ENCODE measurements at places on chromosomes 1 and 21.

DNA sequence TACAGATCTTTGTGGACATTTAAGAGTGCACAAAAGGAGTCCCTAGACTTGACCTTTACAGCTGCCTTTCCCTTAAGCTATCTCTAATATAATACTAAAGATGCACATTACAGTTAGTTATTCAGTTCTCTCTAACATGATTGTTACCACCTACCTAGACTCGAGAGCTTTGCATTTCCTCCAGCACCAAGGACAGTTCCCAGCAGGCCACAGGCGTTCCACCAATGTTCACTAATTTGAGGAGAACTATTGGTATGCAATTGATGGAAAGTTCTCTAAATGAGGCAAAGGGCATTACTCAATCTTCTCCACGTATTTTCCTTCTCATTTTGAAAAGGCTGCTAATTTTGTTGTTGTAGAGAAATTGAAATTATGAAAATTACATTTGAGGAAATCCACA lies 5.4 kb upstream of the NTNG1 start:
- peak; percentile 37 for DNase-seq

DNA sequence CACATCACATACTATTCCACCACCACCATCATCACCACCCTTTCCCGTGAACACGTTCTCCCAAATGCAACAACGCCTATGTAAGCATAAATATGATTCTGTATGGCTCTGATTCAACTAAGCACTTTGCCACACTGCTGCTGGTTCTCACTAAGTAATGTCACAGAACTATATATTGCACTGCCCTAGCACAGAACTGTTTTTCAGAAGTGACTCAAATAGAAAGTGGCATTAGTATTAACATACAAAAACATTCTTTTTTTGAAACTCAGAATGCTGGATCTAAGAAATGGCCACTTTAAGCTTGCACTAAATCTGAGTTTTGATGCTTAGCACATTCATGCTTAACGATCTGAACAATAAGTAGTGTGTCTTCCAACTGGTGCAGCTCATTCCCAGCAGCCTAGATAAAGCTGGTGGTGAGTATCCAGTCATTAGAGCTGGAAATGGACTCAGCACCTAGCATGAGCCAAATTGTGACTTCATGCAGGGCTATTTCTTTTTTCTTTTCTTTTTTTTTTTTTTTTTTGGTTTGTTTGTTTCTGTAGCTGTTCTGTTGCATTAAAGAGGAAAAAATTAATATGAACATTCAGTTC lies 46.2 kb upstream of the ZC3H11B start:
- no peak for DNase-seq

DNA sequence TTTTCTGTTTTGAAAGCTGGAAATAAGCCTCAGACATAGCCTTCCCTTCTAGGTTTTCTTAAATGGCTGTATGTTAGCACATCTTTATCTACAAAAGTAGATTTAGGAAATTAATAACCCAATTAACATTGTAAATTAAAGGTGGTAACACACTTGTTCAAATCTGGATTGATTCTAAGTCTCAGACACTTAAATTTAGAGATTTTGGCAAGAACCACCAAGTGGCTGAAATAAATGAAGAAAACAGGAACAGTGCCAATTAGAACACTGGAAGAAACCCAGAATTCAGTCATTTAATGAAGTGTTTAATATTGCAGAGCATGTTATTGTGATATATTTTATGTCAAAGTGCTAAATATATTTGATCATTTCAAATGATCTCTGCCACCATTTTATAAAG lies 628.2 kb downstream of the USP25 start:
- no peak for DNase-seq

GRCh38 chr1:92511541-92511940 lies 24.8 kb upstream of the GFI1 start:
- no peak for DNase-seq

DNA sequence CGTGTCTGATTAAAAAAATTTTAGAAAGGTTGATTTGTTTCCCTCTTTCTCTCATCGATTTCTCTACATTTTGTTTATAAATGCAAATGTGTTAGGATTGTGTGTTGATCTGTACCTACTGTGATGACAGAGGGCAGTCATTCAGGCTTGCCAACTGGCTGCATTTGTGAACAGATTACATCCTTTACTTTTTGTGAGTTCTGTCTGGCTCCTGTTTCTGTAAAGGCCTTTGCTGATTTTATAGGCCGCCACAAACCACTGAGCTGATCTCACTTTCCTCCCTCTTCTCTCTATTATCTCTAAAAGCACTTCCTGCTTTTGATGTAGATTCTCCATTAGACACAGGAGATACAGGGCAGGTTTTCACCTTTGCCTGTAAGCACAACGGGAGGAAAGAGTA lies 106.8 kb downstream of the ESRRG start:
- peak; percentile 1 for DNase-seq

- peak; percentile 70 for DNase-seq
Measured at GRCh38 chr1:39776400-39776713, 5.2 kb upstream of the OXCT2 start.

- peak; percentile 16 for DNase-seq
Measured at GRCh38 chr1:151606384-151606783, 5.5 kb upstream of the SNX27 start.

DNA sequence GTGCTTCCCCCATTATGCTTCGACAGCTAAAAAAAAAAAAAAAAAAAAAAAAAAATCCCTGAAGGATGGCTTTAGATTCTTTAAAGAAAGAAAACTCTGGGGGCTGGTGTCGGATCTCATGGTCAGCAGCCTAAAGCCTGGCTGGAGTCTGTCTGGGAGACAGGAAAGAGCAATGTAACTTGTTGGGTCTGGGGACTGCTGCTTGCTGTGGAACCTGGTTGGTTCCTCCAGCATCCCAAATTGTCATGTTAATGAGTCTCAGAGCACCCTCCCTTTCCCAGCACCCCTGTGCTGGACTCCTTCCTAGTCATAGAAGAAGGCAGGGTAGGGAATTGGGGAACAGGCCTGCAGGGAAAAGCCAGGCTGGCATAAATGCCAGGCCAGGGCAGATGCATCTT lies 3.0 kb downstream of the KCNC4 start:
- no peak for DNase-seq

DNA sequence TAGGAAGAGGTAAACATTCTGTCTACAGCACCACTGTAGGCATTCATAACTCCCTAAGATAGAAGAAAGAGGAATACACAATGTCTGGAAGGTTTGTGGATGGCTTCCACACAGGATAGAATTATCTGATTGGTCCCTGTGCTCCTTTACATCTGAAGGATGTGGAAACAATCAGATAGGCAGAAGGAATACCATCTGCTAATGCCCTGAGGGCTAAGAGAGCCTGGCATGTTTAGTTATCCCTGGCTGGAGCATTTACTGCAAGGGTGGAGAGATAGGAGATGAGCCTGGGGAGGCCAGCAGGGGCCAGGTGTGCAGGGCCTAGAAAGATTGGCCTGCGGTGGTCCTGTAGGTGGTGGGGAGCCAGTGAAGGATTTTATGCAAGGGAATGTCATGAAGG lies 8.6 kb upstream of the ACBD3 start:
- DNase-seq: no peak

DNA sequence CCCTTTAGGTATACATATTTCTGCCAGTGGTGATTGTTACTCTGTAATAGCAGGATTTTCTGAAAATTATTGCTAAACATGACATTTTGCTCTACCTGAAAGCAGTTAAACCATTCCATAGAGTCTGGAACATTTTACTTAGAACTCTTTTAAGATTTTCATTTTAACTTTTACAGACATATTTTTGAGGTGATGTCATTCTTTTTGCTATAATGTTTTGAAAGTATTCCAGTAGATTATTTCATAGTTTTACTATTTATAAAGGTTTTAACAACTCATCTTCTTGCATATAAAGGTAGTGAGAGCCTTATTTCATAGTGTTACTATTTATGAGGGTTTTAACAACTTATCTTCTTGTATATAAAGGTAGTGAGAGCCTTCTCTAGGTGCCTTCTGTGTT lies 42.9 kb downstream of the PTBP2 start:
- DNase-seq: no peak

DNA sequence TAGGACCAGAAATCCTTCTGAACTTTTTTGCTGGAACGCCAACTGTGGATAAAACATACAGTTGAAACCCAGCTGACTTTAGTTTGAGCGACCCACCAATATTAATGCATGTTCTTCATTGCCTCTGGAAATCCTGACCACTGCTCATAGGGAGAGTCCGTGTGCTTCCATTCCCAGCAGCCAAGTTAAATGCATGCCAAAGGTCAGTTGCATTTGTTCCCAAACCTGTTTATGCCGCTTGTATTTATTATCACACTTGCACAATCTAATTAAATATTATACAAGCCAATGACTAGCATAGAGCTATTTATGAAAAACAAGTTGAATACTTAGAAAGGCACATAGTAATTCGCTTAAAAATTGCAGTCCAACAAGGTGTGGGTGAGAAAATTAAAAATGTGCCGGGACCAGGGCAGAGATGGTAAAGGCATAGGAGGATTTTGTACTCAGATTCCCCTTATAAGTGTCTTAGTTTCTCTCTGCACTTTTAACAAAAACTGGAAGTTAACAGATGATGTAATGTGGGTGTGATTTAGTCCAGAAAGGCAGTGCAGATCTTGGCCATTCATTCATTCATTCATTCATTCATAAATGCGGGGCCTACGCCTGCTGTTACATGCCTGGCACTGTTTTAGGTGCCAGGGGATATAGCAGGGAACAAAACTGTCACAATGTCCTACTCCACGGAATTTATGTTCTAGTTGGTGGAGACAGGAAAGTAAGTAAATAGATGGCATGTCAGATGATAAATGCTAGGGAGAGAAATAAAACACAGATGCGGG lies 99.7 kb downstream of the PRDM2 start:
- DNase-seq: no peak

- no peak for DNase-seq
Measured at GRCh38 chr1:42960566-42961311, 2.1 kb upstream of the SLC2A1 start.

- peak; percentile 60 for DNase-seq
Measured at GRCh38 chr1:21318714-21319159, 28.5 kb upstream of the ECE1 start.

DNA sequence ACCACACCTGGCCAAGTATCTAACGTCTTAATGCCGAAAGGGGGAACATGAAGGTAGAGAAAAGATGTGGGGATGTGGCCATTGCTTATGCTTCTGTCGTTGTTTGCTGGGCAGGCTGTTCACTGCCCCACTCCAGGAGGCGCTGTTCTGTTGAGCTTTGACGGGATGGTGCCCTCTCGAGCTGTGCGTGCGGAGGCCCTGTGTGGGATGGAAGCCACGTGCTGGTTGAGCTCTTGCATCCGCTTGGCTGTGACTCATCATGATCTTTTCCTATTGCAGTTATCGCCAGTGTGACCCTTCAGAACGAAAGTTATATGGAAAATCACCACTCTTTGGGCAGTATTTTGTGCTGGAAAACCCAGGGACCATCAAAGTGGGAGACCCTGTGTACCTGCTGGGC lies 26.3 kb downstream of the MTARC1 start:
- DNase-seq: peak; percentile 40

DNA sequence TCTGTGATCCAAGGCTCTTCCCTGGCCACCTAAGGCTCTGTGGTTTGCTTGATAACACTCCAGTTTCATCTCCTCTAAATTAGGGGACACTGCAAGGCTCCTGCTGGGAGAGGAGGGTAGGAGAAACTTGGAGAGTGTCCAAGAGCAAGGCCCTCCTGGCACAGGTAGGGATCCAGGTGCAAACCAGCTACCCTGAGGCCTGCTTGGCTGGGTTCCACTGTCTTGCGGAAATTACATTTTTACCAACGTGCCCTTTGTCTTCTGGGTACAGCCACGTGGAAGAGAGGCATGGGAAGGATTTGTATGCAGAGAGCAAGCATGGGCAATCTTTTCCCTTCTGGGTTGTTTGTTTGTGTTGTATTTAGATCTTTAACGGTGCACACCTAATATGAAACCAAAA lies 132.5 kb downstream of the PRDM2 start:
- DNase-seq: no peak

DNA sequence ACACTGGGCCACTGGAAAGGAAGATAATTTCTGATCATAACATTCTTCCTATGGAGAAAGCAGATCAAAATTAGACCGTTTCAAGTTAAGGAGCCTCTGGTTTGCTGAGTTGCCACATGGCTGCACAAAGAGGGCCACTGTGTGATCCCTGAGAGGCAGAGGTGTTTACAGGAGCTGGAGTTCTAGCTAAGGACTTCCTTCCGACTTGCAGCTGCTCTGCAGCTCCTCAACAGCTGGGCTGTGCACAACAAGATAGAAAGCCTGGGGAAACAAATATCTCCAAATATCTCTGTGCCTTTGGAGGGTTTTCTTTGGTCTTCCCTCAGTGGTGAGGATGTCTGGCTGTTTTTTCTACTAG lies 26.8 kb downstream of the GADD45A start:
- DNase-seq: no peak

DNA sequence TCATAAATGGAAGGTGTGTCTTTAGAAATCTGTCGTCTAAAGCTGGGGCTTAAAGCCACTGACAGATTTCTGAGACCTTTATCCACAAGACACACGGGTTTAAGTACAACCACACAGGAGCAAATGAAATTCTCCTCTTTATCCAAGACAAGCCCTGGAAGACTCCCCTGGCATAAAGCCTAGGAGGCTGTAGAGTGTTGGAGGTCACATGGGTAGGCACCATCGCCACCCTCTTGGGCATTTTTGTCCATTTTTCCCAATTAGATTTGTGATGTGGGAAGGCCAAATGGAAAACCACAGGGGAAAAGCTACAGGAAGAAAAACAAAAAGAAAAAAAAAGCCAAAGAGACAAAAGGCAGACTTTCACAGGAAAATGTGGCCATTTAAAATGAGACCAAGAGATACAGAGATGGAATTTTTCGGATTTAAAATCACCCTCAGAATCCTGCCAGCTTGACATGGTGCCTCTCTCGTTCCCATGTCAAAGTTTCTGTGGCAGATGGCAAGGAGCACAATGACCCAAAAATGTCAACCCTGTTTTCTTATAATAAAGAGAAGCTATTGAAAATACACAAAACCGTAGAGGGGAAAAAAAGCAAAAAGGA lies 91.9 kb downstream of the PLD5 start:
- DNase-seq: no peak

DNA sequence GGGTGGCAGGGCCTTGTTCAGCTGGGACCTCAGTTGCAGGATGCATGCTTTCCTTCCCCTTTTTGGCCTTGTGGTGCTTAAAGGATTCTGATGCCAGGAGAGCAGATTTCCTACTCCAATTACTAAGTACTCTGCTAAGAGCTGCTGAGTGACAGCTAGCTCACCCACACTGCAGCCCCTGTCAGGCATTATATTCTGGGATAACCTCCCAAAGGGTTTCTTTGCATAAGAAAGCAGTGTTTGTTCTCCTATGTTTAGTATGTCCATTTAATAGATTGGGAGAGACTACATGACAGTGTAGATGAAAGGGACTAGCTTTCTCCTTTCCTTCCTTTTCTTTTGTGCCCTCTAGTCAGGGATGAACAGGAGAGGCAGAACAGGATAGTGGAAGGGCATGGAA lies 100.7 kb downstream of the FAM78B start:
- no peak for DNase-seq

DNA sequence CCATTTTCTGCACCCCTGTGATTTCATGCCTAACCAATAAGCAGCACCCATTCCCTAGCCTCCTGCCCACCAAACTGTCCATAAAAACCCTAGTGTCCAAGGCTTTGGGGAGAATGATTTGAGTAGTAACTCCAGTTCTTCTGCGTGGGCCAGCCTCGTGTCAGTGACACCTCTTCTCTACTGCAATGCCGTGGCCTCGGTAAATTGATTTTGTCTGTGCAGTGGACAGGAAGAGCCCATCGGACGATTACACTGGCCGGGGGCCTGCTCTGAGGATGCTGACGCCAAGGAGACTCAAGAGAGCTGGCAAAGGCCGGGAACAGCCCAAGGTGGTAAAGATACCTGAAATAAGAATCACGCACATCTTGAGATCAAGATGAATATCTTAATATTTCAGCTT lies 29.3 kb downstream of the RSPH1 start:
- no peak for DNase-seq

All from NB4 (cell line).